ENCODE measurements at places on chromosomes 16 and 17. TPM values are rescaled to one million over a fixed set of nuclear protein-coding genes. Genes with fewer than 3 reads are reported as not detected.

Gene TEKT5
- total RNA-seq: not detected

Gene PYDC1
- not detected for total RNA-seq

Gene LITAF
- total RNA-seq: 9.8 TPM

Gene CLEC18B
- total RNA-seq: 0.40 TPM

All from thoracic aorta endothelial cell (primary cell).